NT2/D1 (cell line): ENCODE measurements at places on chromosomes 11 and 22.

DNA sequence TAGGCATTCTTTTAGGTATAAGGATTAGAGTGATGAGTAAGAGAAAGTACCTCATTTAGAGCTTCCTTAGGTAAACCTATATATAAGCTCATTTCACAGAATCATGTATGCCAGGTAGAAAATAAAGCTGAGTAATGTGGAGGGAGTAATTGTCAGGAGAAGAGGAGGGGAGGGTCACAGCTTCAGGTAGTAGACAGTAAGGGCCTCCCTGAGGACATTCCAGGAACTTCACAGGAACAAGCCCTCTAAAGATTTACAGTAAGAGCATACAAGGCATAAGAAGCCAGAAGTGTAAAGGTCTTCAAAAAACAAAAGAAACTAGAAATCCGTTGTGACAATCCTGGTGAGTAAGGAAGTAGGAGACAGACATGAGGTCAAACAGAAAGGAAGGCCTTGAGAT lies 57.6 kb downstream of the USP47 start:
- DNase-seq, result no peak

DNA sequence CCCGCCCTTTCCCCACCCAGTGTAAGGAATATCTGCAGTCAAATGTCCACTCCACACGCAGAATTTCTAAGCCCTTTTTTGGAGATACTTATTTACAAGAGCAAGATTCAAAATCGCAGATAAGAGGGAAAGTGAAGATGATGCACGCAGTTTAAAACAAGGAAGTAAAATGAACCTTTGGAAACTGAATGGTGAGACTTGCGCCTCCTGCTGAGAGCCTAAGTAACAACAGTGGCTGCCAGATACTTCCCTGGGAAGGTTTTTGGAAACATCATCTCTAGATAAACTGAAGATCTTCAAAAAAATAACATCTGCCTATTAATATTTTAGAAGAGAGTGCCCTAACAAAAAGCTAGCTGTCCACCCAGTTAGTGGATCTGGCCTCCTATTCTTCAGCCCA lies 963.1 kb upstream of the FAT3 start:
- peak; percentile 13 for DNase-seq

GRCh38 chr22:20173772-20174171 lies 22.9 kb upstream of the CCDC188 start:
- no peak for DNase-seq

- DNase-seq, result peak; percentile 52
Observed at GRCh38 chr11:88886796-88887195, 179.0 kb downstream of the GRM5 start.

DNA sequence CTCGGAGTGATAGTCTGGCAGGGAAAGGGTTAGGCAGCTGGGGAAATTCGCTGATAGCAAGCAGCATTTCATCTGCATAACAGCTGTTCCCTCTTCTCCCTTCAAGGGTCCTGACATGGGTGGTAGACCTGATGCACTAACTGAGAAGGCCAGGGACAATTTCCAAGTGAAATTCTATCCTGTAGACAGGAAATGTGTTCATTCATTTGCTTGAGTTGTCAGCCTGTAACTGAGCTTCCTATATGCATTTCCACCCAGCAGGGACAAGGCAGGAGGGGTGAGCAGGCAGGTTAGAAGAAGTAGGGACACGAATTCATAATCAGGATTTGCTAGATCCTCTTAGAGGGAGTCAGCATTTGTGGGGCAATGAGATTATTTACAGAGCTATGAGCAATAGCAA lies 154.3 kb upstream of the NCAM1 start:
- no peak for DNase-seq

- DNase-seq, result peak; percentile 25
Observed at GRCh38 chr11:61923166-61924063, 6.0 kb upstream of the RAB3IL1 start.

- no peak for DNase-seq
Observed at GRCh38 chr11:63839508-63840355, 822 bp downstream of the MARK2 start.

- DNase-seq, result no peak
Observed at GRCh38 chr22:43624144-43624998, 187.7 kb downstream of the EFCAB6 start.

- DNase-seq, result peak; percentile 25
Observed at GRCh38 chr11:43825217-43825816, 55.3 kb upstream of the ALKBH3 start.

DNA sequence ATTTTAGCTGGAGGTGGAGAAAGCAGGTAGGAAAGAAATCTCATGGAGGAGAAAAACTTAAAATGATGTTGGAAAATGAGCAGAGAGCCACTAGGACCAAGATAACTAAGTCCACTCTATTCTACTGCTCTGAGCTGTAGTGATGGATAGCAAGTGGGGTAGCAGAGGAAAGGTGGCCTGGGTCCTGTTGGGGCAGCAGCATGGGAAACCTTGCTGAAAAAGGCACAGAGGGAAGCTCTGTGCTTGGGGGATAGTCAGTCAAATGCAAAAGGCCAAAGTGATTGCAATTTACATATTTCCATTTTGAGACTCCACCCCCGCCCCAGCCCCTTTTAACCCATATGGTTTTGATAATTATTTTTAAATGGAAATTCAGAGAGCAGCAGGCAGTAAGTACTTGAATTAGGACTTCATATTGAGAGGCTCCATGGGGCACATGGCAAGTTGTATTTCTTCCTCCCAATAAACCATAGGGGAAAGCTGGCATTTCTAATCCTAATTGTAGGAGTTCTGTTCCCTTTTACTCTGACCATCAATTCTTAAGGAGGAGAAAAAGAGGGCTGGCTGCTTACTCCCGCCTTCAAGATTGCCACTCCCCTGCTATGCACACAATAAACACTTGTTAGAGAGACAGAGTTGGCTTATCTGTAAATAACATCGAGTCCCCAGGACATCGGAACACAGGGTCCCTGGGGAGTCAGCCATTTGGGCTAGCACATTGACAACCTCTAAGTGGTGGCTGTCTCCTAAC lies 1341.5 kb upstream of the TENM4 start:
- DNase-seq, result no peak

GRCh38 chr11:96319898-96320656 lies 22.9 kb downstream of the MAML2 start:
- DNase-seq, result no peak

GRCh38 chr11:36273110-36273509 lies 16.1 kb downstream of the COMMD9 start:
- no peak for DNase-seq

DNA sequence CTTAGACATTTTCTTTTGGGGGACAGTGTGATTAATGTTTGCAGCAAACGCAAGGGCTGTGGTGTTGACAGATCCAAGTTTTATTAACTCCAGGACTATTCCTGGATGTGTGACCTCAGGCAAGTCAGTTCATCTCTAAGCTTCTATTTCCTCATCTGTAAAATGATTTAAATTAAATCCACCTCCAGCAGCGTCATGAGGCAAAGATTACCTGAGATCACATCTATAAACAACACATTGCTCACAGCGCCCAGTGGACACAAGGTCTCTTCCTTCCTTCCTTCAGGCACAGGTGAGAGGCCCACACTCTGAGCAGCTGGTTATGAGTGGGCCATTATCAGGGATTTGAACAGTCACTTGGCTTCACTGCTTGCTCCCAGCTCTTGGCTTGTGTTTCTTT lies 111.2 kb upstream of the RASSF10 start:
- no peak for DNase-seq

GRCh38 chr11:114202011-114202609 lies 94.1 kb upstream of the NNMT start:
- no peak for DNase-seq

DNA sequence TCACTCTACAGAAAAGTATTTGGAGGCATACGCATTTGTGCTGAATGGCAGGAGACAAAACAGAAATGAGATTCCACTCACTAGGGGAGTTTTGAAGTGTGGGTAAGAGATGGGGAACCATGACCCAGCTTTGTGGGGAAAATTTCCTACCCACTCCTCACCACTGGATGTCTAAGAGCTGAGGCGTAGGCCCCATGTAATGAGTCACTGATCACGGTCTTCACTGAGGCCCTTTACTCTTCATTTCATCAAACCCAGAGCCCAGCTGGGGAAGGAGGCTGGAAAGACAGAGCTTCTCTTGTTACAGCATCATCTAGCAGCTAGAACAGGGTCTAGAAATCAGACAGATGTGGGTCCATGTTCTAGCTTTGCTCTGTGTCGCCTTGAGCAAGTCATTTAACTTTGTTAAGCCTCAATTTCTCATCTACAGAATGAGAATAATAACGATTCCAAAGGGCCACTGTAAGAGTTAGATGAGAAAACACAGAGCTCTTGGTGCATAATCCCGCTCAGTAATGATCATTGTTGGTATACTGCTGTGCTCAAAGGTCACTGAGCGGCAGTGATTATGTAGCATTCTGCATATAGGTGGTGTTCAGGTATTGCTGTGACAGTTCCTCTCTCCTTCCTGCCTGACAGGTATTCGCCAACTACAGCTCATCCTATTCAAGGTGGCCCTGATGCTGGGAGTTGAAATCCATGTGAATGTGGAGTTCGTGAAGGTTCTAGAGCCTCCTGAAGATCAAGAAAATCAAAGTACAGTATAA lies 97.2 kb downstream of the MICAL2 start:
- no peak for DNase-seq

DNA sequence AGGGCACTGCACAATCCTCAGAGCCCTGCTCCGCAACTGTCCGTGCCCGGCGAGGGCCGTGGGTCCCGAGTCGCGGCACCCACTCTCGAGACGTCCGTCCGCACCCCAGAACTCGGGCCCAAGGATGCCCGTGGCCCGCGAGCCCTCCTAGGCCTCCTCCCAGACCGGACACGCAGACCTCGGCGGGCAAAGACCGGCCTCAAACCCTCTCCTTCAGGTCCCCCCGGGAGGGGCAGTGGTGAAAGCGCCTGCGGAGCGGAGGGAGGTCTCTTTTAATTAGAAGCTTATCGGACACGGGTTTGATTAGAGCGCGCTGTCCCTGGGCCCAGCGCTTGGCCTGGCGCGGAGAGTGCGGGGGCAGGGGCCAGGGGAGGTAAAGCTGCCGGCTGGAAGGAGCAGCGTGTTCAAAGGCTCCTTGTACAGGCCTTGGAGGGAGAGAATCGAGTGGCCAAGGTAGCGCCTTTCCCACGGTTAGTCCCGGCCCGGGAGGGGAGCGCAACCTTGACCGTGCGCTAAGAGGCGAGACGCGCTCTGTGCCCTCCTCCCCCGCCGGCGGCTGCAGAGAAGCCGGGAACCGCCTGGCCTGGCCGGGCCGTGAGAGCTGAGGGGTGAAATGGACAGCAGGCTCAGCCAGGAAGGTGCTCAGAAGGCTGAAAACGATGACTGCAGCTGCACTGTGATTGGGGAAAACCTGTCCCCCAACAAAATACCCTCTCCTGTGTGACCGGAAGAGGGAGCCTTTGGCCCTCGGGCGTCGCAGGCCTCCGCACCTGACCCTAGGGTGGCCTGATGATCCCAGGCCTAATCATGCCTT lies 4.6 kb downstream of the WT1 start:
- no peak for DNase-seq
